ENCODE measurements at places on chromosomes 1 and 21. TPM values are rescaled to one million over a fixed set of nuclear protein-coding genes. Genes with fewer than 3 reads are reported as not detected.

- DNase-seq: no peak
Measured at GRCh38 chr1:177960939-177961622, 8.8 kb downstream of the SEC16B start.

DNA sequence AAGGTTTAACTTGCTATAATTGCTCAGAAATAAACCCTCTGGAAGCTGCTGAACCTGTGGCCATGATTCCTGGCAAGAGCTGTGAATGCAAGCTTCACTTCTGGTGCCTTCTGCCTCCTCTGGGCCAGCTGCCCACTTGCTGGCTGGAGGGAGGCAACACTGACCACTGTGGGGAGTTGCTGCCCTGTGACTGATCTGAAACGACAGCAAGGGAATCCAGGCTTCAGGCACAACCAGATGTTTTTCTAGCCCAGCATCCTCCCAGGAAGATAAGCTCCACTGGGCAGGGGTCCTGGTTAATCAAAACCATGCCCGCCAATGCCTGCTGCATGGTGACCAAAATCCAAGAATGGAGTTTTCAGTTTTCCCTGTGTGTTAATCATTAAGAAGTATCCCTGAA lies 180.0 kb upstream of the HMGB4 start:
- peak; percentile 42 for DNase-seq

- no peak for DNase-seq
Measured at GRCh38 chr1:213260311-213261075, 209.5 kb downstream of the RPS6KC1 start.

DNA sequence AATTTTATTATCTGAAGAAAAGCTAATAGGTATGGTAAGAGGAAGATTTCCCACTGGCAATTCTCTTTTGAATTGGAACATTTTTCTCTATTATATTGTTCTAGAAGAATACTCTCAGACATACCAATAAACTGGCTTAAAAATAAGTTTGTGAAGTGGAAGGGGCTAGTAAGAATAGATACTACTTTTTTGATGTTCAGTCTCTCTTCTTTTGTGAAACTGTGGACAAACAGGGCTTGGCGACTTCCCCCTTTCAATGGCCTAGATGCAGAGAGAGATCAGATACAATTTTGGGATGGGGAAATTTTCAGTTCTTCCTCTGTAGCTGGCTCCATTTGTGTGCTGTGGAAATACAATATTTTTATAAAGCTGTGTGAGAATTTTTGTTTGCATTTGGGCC lies 2.5 kb downstream of the PBX1 start:
- DNase-seq: no peak

- no peak for DNase-seq
Measured at GRCh38 chr1:3926956-3927355, 26.9 kb upstream of the C1orf174 start.

DNA sequence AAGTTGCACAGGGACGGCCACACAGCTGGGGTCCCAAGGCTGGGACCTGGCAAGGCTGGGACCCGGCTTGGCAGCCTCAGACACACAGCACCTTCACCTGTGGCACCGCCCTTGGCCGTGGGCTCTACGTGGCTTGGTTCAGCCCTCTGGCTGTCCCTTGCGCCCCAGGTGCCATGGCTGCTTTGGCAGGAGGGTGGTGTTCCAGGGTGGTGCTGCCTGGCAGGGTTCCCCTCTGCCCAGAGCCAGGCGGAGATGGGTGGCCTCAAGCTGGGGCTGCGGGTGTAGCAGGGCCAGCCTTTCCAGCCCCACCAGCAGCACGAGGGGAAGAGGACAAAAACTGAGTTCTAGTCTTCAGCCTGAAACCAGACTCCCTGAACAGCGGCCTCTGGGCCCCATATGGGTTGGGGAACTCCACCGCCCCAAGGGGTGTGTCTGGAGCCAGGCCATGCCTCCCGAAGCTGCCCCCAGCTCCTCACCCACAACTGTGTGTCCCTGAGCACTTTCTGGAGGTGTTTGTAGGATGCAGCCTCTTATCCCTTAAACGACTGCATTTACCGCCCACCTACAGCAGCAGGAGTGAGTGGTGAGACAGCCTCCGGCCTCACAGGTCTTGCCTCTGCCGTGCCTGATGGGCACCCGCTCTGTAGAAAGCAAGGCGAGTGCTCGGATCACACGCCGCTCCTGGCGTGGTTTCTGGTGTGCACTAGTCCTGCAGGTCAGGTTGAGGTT lies 92.3 kb downstream of the PDE9A start:
- DNase-seq: no peak

GRCh38 chr1:117645343-117645742 lies 39.5 kb downstream of the TENT5C start:
- no peak for DNase-seq

DNA sequence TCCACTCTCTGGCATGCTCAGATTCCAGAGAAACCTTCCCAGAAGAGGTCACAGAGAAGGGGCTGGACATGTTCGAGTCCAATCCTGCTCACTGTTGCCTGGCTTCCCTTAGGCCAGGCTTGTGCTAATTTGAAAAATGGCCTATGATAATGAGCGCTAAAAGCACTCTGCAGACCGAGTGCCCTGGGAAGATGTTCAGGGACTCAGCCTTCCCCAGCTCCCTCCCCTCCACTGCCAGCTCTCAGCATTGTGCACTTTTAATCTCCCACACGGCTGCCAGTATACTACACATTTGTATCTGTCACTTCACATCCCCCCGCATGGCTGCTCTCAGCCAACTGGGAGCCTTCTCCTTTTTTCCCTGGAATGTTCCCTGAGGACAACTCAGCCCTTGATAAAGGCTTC lies 24.1 kb downstream of the FAM163A start:
- no peak for DNase-seq

DNA sequence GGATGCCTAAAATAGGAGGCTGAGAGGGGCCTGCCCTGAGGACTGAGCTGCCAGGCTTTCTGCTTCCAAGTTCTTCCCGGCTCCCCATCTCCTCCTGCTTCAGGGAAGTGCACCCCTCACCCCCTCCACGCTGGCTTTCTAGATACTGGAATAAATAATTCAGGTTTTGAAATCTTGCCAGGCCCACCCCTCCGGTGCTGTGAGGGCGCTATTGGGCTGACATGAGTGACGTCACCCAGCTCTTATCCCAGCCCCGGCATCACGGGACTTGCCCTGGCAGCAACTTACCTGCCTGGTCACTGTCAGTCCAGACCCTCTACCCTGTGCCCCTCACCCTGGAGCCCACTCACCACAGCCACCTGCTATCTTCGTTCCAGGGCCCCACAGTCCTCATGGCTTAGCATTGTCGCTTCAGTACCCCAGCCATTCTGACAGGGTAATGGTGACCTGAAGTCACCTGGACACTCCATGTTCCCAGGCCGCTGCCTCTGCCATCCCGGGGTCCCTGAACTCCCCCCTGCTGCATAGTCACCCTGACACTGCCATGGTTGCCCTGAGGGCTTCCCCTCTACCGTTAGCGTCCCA lies 819 bp upstream of the GPR3 start:
- no peak for DNase-seq

DNA sequence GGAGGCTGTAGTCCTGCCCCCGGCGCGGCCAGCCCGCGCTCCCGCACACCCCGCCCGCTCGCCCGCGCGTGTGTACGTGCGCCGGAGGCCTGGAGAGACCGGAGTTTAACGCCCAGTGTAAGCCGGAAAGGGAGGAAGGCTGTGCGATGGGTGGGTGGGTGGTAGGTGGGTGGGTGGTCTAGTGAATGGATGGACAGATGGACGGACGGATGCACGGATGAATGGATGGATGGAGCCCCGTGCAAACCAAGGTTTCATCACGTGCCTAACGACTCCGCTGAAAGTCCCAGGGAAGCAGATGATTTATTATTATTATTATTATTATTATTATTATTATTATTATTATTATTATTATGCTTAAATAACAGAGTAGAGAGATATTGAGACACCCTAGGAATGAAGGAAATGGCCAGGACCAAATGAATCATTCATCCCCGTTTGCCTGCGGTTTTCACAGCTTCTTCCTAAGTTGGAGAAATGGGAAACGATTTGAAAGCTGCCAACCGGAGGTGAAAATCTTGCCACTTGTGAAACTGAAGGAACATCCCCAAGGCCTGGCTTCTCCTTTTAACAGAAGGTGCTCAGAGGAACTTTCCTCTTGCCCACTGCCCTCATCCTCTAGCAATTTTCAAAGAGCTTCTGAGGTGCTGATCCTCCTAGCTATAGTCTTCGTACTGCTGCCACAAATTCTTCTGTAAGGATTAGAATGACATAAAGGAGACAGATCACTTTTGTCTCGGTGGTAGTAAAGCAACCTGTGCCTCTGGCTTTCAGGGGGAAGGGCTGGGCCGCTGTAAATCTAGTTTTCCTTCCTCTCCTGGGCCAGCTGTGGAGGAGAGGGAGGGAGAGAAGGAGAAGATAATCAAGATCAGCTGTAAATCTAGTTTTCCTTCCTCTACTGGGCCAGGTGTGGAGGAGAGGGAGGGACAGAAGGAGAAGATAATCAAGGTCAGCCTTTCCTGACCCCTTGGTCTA lies 648 bp upstream of the RGS7 start:
- no peak for DNase-seq

- DNase-seq: no peak
Measured at GRCh38 chr1:167489571-167490340, 28.6 kb downstream of the CD247 start.

DNA sequence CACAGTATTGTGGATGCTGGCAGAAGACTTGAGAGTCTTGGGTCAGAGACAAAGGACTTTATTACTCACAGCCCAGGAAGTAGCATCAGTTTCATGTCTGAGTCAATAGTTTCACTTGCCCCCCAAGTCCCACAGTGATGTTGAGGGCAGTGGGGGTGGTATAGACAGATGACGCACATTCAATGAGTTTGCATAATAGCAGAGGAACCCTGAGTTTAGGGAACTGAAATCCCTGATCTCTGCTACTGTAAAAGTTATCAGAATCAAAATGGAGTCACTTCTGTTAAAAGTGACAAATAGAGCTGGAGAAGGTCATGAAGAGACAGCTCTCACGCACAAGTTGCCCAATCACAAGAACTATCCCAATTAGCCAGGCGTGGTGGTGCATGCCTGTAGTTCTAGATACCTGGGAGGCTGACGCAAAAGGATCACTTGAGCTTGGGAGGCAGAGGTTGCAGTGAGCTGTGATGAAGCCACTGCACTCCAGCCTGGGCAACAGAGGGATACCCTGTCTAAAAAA lies 11.5 kb upstream of the HCRTR1 start:
- DNase-seq: no peak

- DNase-seq: no peak
Measured at GRCh38 chr1:56534130-56534651, 45.2 kb downstream of the PLPP3 start.

DNA sequence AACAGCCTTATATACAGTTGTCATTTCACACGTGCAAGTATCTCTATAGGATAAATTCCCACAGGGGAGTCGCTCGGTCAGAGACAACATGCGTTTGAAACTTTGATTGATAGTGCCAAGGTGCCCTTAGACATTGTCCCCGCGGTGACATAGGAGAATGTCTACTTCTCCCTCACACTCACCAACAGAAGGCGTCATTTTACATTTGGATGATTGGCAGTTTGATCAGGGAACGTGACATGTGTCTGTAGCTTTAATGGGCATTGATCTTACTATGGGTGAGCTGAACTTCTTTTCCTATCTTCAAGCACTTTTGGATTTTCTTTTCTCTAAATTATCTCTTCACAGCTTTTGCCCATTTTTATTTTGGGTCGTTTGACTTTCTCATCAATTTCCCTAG lies 42.6 kb upstream of the PAX7 start:
- DNase-seq: no peak

- no peak for DNase-seq
Measured at GRCh38 chr1:235206533-235207208, 45.6 kb upstream of the RBM34 start.

DNA sequence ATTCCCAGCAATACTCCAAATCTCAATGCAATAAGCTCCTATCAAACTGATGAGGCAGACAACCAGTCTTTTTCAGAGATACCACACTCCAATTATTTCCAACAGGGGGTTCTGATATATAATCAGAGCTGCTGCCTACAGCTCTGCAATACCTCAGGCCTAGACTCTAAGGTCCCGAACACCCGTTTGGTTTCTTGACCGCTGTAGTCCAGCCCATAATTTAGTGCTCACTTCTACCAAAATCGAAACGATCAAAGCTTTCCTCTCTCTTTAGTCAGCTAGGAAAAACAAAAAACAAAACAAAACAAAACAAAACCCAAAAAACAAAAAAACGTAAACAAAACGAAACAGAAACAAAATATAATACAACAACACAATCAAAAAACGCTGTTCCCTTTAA lies 453.0 kb downstream of the NEGR1 start:
- DNase-seq: no peak

Gene WNT2B
- 1.2 TPM for total RNA-seq

Gene OPTC
- not detected for total RNA-seq

Gene TNFSF4
- 0.73 TPM for total RNA-seq

Gene SELP
- total RNA-seq: 9.0 TPM

Gene PLPP3
- 117 TPM for total RNA-seq

Gene SLC45A3
- total RNA-seq: 6.9 TPM

Gene TMEM240
- 7.5 TPM for total RNA-seq
